Brain pericyte (primary cell): ENCODE measurements at places on chromosomes 2 and 18.

GRCh38 chr2:73942664-73943063 lies 16.0 kb downstream of the DGUOK start:
- no peak for DNase-seq

GRCh38 chr18:32769586-32770053 lies 3.2 kb downstream of the KLHL14 start:
- DNase-seq: no peak

- no peak for DNase-seq
Measured at GRCh38 chr2:106758901-106759497, 127.0 kb downstream of the ST6GAL2 start.

DNA sequence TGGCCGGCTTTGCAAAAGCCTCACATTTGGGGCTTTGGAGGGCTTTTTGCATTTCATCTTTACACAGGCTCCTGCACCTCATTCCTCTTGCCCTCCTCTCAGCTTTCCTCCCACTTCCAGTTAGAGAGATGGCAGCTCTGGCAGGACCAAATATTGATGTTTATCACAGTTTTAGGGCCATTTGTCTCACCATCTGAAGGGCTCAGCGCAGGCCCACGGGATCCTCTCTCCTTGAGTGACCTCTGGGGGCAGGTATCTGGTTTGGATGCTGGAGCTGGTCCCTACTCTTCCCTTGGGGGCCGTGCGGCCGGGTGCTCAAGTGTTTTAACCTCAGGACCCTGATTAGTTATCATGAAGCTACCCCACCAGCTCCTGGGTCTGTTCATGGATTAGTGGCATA lies 19.9 kb downstream of the ATOH8 start:
- DNase-seq: no peak

- DNase-seq: no peak
Measured at GRCh38 chr2:95730813-95731212, 139.0 kb downstream of the TRIM43 start.

GRCh38 chr2:145012806-145013205 lies 492.9 kb upstream of the ZEB2 start:
- DNase-seq: no peak

DNA sequence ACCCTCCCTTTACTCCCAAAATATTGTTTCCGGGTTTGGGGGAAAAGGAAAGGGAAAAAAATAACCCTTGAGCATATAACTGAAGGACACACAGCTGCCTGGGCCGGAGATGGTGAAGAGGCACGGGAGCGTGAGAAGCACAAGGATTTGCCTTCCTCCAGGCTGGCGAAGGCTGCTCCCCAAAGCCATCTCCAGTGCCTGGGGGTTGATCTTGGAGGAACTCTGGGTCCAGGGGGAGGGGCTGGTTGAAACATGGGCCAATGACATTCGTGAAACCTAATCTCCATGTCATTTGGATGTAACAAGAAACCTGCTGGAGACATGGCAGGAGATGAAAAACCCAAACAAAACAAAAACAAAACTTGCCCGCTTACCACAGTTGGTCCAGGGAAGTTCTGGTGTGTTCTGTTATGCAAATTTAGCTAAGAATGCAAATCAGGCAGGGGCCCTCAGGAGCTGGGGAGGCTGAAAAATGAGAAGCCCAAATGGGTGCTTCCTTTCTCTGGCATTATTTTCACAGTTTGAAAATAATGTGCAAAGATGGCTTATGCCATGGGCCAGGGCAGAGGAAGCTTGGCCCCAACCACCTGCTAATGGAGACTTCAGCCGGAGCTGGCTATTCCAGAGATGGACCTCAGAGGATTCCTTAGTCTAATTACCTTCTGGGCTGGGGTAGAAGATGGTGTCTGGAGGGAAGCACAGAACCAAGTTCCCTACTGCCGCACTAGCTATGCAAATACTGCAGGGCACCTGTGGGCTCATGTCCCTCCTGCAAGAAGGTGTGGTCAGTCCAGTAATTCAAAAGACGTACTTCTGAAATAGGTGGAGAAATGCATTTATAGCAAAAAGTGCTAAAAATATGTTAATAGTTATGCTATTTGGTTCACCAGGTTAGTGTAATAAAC lies 180.9 kb downstream of the BCL2 start:
- DNase-seq: no peak

GRCh38 chr2:28588292-28588670 lies 92.4 kb downstream of the PLB1 start:
- no peak for DNase-seq

- DNase-seq: no peak
Measured at GRCh38 chr2:25690058-25690457, 16.7 kb upstream of the DTNB start.

GRCh38 chr2:172402198-172402597 lies 25.2 kb upstream of the ITGA6 start:
- no peak for DNase-seq

DNA sequence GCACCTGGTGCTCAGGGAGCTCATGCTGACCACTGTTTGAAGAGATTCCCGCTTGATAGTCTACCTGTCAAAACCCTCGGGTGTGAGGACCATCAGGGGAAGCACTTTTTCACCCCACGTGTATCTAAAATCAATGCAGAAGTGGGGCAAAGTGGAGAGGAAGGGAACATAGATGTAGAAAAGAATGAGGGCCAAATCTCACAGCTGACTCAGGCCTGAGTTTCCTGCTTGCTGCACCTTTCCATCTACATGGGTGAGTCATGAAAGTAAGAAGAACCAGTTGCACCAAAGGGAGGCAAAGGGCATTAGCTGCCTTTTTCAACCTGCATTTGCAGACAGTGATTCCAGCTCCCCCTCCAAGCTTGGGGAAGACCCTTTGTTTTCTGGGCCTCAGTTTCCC lies 100.2 kb upstream of the MYCN start:
- no peak for DNase-seq

GRCh38 chr2:117351396-117351795 lies 463.1 kb upstream of the DDX18 start:
- DNase-seq: no peak

DNA sequence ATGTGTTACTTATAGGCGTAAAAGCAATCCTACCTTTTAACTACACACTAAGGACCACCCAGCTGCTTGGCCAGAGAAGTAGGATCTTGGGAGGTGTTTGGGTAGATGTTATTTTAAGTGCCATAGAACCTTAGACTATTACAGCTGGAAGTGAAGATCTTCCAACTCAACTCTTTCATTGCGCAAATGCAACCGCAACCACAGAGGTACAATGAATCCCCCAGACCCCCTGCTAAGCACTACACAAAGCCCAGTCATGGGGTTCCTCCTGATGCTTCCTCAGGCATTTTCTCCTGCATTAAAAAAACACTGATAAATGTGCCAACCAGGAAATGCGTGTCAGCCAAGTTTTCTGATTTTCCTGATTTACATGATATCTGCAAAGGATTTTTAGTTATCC lies 246.0 kb downstream of the LRRTM1 start:
- DNase-seq: no peak

DNA sequence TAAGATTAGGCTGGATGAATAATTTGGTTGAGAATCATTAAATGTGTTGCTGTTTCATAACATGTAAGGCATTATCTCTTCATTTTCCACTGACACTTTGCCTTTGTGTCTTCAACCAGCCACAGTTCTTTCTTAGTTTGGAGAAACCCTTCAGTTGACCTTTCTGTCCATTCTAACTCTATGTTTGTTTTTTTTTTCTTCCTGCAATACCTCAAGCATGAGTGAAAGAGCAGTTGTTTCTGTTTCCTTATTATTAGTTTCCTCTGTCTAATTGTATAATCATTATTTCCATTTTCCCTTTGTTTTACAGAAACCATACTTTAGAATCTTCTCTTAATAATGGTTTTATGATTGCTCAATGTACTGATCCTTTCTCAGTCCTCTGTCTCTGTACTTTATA lies 25.6 kb downstream of the HADHB start:
- DNase-seq: no peak

DNA sequence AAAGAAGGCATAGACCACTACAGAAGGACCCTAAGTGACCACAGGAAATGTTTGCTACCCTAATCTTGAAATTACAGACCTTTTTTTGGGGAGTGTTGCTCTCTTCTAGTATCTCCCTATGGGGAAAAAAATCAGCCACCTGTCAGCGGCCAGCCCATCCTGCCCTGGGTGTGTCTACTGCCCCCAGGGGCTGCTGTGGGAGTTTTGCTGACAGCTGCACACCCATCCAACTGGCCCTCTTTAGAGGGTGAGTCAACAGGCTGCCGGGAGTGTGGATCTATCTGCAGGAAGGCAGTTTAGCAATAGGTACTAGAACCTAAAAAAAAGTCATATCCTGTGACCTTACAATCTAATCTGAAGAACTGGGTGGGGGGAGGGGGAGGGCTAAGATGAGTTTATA lies 796 bp upstream of the DYSF start:
- no peak for DNase-seq

DNA sequence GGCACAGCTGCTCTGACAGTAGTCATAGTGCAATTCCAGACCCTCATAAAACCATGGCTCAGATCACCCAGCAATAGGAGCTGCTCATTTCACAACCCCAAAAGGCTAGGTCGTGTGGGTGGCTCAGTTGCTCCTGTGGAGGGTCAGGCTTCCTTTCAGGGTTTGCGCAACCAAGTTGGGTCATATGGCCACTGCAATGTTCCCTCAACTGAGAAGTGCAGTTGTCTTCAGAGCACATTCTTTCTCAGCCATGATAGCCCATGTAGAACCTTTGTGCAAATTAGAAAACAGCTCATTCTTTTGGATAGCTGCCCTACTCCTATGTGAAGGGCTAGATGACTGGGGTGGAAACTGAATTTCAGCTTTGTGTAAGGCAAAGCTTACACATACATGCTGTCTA lies 3.2 kb downstream of the SERPINB13 start:
- DNase-seq: no peak

DNA sequence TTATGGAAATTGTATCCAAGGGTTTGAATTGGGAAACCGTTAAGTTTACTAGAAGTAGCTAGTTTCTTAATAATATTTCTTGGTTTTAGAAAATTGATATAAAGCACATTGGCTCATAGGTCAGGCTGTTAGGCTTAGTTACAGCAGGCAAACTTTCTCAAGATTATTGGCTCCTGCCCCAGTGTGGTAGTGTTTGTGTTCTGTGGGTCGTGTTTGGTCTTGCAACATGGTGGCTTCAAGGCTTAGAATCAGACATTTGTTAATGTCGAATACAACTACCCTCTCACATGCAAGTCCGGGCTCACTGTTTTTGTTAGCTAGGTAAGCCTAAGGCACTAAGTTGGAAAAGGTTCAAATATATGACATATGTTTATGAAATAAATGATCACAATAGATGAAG lies 19.6 kb downstream of the CERS6 start:
- DNase-seq: no peak

DNA sequence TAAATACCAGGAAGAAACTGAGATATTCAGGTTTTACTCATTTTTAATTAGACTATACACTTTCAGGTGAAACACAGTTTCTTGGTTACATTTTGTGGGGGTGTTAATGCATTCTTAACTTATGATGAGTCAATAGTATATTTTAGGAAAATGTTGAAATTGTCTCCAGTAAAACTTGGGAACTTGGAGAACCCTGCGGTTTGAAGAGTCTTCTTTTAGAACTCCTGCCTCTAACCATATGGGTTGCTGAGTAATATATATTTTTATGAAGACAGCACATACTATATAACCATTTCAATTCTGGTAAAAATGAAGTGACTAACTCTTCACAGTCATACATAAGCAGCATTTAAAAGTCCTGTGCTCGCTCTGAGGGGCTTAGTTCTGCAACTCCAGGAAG lies 308.2 kb upstream of the LRATD1 start:
- DNase-seq: no peak

DNA sequence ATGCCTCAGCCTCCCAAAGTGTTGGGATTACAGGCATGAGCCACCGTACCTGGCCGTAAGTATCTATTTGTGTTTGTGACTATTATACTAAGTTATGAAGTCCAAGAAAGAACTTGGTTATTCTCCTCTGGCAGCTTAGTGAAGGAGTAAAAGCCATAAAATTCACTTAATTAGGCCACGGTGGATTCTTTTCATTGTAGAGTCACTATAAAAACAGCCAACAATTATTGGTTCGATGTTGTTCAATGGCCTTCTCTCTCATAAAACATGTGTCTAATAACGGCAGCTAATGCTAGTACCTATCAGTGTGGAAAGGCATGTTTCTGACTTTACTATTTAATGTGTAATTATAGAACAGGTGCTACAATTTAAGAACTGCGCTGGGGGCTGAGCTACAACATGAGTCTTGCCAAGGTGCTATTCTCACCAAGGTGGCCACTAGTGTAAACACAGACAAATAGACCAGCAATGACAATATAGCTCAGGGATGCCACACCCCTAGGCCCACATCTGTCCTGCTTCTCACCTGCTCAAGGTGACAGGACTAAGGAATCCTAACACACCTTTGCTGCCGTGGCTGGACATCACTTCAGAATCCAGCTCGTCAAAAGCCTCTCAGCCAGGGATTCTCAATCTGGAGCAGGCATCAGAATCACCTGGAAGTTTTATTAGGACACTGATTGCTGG lies 17.2 kb downstream of the ATP8B1 start:
- no peak for DNase-seq

DNA sequence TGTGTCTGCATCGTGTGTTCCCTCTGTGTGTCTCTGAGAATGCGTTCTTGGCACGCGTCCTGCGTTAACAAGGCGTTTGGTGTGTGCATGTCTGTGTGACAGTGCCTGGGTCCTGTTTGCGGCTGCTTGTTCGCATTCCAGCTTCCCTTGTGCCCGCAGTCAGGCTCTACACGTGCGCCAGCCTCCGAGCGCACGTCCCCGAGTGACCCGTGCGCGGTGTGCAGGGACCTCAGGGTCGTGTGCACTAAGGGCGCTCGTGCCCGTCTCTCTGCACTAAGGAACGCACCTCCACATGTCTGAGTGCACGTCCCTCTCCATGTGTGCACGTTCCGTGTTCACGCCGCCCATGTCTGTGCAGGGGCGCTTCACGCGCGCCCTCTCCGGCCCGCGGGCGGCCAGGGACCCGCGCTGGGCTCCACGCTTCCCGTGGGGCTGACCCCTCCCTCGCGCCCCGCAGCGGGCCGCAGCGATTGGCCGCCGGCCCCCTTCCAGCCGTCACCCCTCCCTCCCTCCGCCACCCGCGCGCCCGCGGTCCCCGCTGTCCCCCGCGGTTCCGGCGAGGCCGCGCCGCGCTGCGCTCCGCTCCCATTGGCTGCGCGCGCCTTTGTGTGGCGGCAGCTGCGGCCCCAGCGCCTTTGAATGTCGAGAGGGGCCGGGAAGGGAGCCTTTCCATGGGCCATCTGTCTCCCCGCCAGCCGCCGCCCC lies 229.4 kb downstream of the HAUS1 start:
- DNase-seq: no peak

GRCh38 chr2:165436559-165436958 lies 32.9 kb upstream of the CSRNP3 start:
- DNase-seq: no peak

GRCh38 chr2:29207352-29208148 lies 92.3 kb downstream of the CLIP4 start:
- DNase-seq: no peak

DNA sequence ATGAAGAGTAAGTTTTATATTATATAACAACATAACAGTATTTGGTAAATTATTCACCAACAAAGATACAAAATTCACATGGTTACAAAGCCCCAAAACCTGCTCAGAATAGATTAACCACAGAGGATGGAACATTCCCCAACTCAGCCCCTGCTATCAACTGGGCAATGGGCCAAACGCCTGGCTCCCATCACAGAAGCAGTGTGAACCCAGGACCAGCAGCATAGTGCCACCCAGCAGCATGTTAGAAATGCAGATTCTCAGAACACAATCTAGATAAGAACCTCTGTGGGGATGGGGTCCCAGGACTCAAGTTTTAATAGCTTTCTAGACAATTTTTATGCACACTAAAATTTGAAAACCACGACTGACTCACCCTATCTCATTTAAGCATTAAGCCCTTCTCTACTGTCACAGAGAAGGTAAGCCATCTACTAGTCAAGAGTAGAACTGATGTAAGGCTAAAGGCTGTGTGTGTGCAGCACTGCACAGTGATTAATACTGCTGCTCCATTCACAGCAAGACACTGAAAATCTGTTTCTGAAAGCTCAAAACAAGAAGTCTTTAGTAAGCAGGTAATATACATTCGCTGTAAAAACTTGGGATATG lies 15.2 kb downstream of the AFG3L2 start:
- DNase-seq: no peak
